ENCODE measurements at places on chromosomes 12 and 14.
A peak's percentile ranks its signal among the peaks of the same experiment; 100 is the strongest.

DNA sequence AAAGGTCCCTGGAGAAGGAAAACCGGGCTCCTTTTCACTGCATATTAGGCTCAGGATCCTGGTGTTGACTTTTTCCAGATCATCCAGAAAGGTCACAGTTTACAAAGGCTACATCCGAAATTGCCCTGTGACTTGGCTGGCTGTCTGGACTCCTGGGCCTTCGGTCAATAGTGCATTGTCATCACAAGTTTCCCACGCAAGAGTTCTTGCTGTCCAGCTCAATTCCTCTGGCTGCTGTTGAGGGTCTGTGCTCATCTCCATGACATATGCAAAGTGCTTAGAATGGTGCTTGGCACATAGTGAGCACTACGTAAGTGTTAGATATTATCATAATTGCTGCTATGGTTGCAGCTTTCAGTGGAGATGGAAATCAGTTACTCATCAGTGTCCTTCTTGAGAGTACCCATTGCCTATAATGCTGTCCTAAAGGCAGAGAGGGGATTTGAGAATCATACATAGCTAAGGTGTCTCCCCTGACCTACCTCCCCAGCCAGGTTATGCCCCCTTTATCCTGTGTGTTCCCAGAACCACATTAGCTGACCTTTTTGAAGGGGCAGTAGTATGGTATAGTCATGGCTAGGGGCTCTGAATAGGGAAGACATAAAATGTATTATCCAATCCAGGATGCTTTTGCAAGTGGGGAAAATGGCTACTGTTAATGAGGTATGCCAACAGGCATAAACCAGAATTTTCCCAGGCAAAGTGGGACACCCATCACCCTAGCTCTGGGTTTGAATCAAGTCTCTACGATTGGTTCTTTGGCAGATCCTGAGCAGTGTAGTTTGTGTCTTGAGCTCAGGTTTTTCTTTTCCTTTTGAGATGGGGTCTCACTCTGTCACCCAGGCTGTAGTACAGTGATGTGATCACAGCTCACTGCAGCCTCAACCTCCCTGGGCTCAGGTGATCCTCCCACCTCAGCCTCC lies 132.0 kb upstream of the CCND2 start:
- no peak for DNase-seq

- DNase-seq = no peak
Measured at GRCh38 chr14:68893566-68893965, 85.5 kb downstream of the ACTN1 start.

- DNase-seq = no peak
Measured at GRCh38 chr12:1212526-1212925, 221.5 kb downstream of the ERC1 start.

DNA sequence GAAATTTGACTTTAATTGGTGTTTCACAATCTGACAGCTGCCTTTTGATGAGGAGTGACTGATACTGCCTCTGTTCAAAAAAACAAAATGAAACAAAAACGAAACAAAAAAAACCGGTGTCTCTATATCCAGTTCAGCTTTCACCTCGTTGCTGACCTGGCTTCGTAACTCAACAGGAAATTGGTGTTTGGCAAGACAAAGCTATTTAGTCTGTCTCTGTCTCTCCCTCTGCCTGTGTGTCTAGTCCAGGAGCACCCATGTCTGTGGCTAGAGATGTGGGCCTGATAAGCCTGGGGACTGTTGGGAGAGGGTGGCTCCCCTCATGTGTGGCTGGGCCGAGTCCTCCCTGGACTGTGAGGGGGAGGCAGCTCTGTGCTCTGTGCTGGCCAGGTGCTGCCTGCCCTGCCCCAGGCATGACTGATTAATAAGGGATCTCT lies 11.3 kb downstream of the CACNA1C start:
- DNase-seq = no peak

GRCh38 chr14:104634886-104635570 lies 30.5 kb upstream of the TMEM179 start:
- DNase-seq = no peak

GRCh38 chr14:102394717-102395375 lies 32.1 kb downstream of the TECPR2 start:
- no peak for DNase-seq

DNA sequence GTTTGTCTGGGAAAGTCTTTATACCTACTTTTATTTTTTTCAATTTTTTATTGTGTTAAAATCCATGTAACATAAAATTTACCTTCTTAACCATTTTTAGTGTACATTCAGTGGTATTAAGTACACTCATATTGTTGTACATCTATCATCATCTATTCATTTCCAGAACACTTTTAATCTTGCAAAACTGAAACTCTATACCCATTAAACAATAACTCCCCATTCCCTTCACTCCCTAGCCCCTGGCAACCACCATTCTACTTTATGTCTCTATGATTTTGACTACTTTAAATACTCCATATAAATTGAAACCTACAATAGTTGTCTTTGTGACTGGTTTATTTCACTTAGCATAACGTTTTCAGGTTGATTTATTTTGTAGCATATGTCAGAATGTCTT lies 131.9 kb upstream of the SLC38A2 start:
- DNase-seq = no peak

DNA sequence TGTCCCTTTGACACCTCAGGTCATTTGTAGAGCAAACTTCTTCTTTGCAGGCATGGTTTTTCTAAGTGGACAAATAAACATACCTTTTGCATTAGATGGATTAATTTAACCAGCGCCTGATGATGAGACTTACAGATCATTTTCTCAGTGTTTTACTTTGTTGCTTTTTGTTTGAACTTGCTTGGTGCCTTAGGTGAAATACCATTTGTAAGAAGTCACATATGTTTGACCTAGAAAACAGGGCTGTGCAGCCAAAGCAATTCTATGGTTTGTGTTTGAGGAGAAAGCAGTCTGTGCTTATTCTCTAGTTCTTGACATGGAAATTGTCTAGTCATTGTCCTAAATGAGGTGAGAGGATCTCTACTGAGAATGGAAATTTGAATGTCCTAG lies 111.1 kb downstream of the DIP2B start:
- DNase-seq = no peak

DNA sequence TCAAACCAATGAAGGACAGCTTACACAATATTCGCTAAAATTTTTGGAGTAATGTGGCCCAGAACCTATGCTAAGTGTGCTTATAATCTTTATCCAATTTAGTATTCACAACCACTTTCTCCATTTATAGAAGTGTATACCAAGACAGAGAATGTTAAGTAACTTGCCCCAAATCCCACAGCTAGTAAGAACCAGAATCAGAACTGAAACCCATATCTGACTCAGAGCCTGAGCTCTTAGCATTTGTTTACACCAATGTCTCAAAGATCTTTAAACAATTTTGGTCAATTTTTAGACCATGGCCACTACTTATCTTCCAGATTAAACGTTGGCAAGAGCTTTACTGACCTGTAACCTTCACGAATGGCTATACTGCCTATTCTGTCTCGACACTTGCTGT lies 53.0 kb downstream of the PAPLN start:
- DNase-seq = no peak

DNA sequence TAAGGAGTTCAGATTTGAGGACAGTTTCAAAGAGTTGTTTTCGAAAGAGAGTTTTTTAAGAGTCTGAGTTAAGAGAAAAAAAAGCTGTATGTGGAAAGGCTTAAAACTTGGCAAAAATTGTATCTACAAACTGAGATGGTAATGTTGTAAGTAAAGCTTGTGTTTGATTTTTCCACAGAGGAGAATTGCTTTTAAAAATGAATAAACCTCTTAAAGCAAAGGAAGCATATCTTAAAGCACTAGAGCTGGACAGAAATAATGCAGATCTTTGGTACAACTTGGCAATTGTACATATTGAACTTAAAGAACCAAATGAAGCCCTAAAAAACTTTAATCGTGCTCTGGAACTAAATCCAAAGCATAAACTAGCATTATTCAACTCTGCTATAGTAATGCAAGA lies 50.3 kb downstream of the TMTC3 start:
- DNase-seq = no peak

GRCh38 chr14:22846811-22847307 lies 10.5 kb downstream of the MMP14 start:
- no peak for DNase-seq

- DNase-seq = no peak
Measured at GRCh38 chr12:82838827-82839226, 152.1 kb downstream of the TMTC2 start.

GRCh38 chr12:120999191-121000120 lies 16.8 kb downstream of the C12orf43 start:
- DNase-seq = no peak

DNA sequence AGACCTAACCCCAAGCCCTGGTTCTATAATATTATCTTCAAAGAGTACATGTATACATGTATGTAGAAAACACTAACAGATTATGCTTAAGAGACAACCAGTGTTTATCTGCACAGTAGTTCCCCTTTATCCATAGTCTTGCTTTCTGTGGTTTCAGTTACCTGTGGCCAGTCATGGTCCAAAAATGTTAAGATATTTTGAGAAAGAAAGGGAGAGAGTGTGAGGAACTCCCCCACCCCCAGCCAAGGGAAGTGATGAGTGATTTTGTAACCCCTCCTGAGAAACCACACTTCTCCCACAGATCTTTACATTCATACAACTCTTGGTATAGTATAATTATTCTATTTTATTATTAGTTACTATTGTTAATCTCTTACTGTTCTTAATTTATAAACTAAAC lies 77.3 kb upstream of the CNTN1 start:
- no peak for DNase-seq

DNA sequence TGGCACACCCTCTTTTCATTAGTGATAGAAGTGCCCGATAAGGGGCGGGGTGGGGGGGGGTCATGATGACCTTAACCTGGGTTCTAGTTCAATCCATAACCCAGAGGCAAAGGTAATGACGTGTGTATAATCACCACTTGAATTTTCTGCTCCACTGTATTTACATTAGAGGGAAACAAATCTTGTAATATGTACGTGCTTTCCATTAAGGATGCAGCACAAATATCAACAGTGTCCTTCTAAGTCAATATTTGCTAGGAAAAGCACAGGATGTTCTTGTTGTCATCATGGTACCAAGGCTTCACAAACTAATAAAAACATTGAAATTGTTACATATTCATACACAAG lies 121.2 kb upstream of the SLC38A2 start:
- DNase-seq = peak; percentile 69

DNA sequence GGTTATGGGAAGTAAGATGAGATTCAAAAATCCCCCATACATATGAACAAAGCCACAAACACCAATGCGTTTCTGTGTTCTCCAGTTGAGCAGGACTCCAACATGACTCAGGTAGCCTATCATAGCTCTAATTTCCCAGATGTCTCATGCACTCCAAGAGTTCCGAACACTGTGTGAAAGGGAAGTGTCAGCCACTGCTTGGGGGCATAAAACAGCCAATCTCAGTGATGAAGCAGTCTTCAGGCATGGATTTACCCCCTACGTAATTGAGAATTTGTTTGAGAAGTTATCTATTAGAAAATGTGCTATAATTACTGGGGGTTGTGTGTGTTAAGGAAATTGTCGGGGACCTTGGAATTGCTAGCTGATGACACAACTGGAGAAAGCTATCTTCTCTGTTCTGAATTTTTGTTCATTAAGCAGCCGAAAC lies 153.9 kb upstream of the AVPR1A start:
- DNase-seq = no peak

- no peak for DNase-seq
Measured at GRCh38 chr14:46653031-46653755, 1.6 kb upstream of the RPL10L start.

GRCh38 chr12:6230321-6231110 lies 30.3 kb downstream of the CD9 start:
- no peak for DNase-seq

DNA sequence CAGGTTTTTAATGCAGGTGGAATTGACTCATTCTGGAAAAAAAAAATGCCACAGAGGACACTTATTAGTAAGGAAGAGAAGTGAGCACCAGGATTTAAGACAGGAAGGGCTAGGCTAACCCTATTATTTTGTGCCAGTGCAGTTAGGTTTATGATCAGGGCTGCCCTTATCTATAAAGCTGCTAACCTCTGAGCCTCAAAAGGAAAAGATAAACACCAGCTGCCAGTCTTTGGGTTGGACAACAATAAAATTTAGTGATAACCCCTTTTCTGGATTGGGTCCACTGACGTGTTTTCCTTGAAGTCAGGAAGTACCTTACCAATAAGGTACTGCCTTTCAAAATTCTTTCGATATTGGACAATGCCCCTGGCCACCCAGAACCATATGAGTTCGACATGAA lies 128.9 kb downstream of the NUBPL start:
- DNase-seq = no peak

GRCh38 chr12:90013409-90013808 lies 304.8 kb upstream of the ATP2B1 start:
- no peak for DNase-seq

DNA sequence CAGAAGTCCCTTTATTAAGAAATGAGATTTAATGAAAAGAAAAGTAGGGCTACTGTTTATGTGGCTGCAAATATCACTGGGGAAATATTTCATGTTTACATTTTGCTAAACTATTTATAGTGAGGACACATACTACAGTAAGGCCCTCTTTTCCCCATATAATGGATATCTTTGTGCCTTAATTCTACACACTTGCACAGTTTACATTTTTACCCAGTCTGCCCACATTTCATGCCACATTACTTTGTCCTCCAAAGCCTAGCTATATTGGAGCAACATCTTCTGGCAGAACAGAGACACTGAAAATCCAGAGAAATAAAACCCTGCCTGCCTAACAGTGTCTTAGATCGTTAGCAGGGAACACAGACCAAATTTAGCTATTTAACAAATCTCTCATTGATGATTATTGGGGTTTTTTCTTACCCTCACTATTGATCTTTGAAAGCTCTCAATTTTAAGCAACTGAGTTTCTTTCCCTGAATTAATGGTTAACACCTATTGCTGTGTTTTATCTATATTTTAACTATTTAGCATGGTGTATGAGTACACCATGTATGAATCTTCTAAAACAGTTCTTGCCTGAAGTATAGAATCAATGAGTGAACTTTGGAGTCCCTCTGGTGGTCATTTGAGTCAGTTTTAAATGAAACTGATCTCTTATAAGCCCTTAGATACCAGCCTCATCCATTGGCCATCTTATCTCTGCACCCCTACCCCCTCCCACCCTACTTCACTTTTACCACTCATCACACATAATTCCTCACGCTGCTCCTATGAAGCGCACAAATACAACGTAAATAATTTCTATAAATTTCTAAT lies 170.2 kb downstream of the BCAT1 start:
- DNase-seq = peak; percentile 21

DNA sequence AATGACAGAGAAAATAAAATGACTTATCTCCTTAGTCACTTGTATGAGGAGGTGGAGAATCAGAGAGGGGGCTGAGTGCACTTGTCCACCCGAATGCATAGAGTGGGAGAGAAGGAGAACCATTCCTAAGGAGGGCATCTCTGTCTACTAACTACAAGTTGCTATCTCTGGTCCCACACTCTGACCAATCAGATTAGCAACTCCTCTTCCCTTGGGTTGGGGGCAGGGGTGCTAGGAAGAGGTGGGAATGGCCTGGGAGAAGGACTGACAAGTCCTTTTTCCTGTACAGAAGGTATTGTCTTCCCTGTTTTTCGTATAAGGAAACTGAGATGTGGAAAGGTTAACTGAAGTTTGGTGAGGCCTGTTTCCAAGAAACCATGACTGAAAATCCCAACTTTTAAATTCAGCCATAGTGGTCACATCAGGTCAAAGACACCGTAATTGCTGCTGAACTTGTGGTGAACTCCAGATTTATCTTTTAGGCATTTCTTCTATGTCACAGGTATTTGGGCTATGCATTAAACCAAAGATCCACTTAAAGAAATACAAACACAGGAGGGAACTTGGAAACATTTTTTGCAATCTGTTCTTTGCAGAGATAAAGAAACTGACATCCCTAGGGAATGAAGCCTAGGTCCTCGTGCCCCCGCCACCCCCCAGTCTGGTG lies 207.8 kb downstream of the CRADD start:
- DNase-seq = no peak

Measured in DMS153 (cell line).